ENCODE measurements at places on chromosomes 1 and 21. TPM values are rescaled to one million over a fixed set of nuclear protein-coding genes. Genes with fewer than 3 reads are reported as not detected.
A peak's percentile ranks its signal among the peaks of the same experiment; 100 is the strongest.

- no peak for DNase-seq
These were observed 25.0 kb upstream of the LRRC38 start for GRCh38 chr1:13538832-13539231.

DNA sequence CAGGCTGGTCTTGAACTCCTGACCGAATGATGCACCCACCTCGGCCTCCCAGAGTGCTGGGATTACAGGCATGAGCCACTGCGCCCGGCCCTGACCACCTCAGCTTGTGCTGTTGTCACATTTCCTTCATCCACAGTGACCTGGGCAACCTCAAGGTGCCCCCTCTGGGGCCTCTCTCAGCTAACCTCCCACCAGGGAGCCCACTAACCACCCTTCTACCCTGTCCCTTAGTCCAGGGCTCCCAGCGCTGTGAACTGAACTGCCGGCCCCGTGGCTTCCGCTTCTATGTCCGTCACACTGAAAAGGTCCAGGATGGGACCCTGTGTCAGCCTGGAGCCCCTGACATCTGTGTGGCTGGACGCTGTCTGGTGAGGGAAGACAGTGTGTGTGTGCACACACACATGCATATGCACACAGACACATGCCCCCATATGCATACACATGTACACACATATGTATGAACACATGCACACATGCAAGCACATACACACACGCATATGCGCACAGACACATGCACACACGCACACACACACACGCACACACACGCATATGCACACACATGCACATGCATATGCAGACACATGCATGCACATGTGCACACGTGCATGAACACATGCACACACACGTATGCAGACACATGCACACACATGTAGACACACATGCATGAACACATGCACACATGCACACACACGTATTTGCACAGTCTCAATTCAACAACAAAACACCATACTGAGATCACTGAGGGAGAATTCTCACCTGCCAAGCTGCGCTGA is 6.2 kb downstream of the ADAMTSL4 start:
- DNase-seq = no peak

DNA sequence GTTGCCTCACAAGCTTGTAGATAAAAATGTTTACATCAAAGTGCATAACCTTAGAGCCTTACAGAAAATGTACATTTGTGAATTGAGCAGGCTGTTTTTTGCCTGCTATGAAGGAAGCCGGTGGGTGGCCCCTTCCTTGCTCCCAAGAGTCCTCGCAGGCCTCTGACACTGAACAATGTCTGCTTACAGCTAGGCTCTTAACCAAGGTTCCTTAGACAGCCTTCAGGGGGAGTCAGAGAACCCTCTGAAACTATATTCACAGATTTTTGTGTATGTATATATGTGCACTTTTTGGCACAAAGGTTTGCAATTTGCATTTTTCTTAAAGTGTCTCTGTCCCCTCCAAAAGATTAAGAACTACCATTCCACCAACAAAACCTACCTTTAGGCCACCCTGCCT is 282.6 kb downstream of the BARHL2 start:
- DNase-seq = peak; percentile 13

- DNase-seq = no peak
These were observed 255.5 kb upstream of the SGIP1 start for GRCh38 chr1:66278260-66279021.

The CR1L gene
- total RNA-seq = 0.15 TPM

GRCh38 chr21:42734323-42734971 is 81.0 kb downstream of the PDE9A start:
- DNase-seq = no peak

The FMOD gene
- not detected for total RNA-seq

DNA sequence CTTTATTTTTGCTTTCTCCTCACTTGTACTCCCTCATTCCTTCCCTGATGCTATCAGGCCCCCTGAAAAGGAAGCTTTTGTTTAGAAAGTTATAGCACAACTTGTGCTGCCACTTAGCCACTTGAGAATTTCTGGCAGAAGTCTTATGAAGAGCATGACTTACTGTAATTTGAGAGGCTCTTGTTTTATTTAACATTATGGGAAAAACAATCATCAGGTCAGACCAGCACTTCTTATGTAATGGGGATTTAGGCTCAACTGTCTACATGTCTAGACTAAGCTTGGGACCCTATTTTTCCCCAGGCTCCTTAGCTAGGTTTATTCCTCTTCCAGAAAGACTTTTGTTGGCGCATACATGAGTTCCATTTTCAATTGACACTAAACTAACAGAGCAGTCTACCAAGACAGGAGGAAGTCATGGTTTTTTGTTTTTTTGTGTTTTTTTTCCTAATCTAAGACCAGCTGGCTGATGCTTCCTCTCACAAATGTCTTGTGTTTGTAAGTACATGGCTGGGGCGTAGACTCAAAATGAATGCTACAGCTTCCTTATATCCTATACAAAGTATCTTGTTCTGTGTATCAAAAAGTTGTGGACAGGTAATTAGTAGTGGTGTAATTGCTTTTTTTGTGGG is 31.5 kb downstream of the TNFSF4 start:
- DNase-seq = no peak

- no peak for DNase-seq
These were observed 298.1 kb downstream of the TM2D1 start for GRCh38 chr1:61426885-61427284.

DNA sequence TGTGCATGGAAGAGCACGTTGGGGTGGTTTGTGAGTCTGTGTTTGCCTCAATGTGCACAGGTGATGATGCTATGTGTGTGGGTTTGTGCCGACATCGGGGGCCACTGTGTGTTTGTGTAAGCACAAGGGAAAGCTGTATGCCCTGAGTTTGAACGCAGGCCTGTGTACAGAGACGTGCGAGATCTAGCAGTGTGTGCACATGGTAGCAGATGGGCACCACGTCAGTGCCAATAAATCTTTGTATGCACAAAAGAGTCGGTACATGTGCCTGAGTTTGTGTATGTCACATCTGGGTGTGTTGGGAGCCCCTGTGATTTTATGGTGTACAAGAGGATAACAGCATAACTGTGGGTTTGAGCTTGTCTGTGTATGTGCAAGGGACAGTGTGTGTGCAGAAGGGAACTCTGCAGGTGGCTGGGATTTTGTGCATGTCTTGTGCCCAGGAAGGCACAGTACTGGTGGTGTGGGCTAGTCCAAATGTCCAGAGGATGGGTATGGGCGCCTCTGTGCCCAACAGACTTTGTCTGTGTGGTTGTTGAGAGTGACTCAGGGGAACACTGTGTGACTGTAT is 32.0 kb upstream of the WASF2 start:
- DNase-seq = no peak

The A3GALT2 gene
- not detected for total RNA-seq

The PRAMEF25 gene
- total RNA-seq = not detected

The GART gene
- 241 TPM for total RNA-seq

DNA sequence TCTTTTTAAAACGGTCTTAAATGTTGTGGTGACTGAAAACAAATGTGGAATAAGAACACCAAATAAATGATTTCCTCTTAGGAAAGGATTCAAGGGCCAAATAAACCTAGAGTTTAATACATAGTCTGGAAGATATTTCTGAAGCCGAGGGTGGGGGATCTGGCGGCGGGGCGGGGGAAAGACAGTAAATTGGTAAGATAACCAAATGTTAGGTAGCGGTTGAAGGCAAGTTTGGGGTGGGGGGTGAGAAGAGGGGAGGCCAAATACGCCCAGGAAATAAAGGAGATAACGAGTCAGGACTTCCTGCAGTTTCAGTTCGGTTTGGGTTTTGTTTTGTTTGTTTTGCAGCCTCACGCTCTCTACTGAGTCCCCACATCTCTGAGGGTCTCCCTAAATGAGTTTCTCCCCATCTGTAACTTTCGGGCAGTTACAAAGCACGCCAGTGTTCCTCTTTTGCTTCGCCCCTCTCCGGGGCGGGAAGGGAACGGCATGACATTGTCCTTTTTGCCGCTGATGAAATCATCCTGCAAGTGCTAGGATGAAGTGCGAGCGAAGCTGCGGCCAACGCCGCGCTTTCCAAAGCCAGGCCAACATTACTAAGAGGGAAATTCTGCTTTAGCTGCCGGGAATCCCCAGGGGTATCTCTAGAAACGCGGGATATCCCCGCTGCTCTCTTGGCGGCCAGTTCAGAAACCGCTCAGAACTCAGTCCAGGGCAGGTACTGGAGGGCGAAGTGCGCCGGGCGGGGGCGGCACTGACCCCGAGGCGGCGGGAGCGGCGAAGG is 844 bp downstream of the NIBAN1 start:
- no peak for DNase-seq

The RNF186 gene
- total RNA-seq = not detected

- DNase-seq = peak; percentile 79
These were observed 14.3 kb downstream of the THBS3 start for GRCh38 chr1:155193275-155193990.

The OR10Z1 gene
- total RNA-seq = not detected

DNA sequence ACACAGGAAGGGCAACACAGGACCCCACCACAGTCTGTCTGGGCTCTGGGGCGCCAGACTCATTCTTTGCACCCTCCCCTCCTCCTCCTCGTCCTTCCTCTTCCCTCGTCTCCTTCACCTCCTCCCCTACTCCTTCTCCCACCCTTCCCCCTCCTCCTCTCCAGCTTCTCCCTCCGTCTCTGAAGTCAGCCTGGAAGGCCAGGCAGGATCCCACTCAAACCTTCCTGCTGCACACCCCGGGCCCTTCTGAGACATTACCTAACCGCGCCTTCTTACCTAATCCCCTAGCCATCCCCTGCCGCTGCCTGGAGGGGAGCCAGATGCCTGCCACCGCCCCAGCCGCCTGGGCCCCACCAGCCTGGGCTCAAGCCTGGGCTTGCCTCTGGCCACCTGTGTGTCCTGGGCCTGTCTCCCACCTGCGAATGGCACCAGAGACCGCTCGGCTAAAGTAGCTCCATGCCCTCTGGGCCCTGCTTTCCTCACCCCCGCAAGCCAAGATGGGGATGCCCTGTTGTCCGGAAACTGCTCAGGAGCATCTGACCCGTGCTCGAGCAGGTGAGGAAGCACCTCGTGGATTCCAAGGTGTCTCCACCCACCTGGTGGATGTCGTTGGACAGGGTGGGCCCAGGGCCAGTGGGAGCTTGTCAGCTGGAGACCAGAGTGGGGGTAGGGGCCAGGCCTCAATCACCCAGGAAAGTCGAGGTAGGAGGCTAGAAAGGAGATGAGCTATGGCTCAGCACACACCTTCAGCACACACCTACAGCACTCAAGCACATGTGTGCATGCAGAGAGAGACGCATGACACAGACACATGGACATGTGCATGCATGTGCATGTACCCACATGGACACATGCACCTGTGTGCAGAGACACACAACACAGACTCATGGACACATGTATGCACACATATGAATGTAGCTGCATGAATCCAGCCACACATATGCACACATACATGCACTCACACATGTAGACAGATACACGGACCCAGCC is 31.9 kb downstream of the WNT9A start:
- DNase-seq = no peak

The MANEAL gene
- 17.3 TPM for total RNA-seq

DNA sequence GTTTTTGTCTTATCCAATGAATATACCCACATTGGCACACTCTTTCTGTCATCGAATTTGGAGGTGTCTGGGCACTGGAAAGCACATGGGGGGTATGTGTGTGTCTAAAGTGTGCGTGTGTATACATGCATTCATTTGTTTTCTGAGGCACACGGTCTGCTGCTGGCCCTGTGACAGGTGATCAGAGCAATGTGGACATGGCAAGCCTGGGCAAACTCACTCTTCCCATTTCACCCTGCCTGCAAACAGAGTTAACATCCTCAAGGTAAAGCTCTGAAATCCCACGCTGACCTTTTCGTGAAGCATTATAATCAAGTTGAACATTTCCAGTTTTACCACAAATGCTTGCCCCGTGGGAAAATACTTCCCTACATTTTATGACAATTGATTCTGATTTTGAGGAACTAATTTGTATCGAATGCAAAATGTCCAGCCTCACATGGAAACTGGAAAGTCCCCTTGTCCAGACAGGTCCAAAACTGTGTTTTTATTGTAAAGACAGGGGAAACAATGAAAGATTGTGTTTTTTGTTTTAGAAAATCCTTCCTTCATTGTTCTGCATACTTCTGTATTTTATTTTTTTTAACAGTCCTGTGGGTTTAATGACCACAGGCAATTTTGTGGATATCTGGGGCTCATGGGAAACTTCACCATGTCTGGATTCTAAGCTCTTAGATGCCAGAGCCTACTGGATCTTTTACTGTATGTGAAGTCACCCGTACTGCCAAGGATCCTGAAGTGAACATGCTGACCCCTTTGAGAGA is 160.9 kb downstream of the PBX1 start:
- no peak for DNase-seq

The OR2AK2 gene
- total RNA-seq = not detected

The SIM2 gene
- 23.9 TPM for total RNA-seq

DNA sequence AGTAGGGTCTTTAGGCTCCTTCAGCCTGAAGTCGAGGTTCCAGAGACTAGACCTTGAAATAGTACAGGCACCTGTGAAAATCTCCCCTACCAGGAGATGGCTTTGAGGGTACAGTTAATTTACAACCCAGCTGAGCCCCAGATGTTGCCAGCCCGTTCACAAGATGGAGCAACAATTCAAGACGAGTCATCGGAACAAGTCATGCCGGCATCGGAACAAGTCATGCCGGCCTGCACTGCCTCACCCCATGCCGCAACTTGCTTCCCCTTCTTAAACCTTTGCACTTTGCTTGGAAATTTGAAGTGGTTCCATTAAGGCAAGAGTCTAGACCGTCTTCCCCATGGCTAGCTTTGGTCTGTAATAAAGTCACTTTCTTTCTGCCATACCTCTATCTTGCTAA is 16.0 kb downstream of the HHAT start:
- no peak for DNase-seq

GRCh38 chr1:58288624-58289142 is 257.8 kb downstream of the OMA1 start:
- no peak for DNase-seq

The MAN1A2 gene
- total RNA-seq = 38.1 TPM

The CSMD2 gene
- 0.22 TPM for total RNA-seq

Data from HCT116 (cell line).